ENCODE measurements at places on chromosomes 2 and 18.

GRCh38 chr2:154794406-154794805 lies 95.9 kb downstream of the KCNJ3 start:
- no peak for DNase-seq

- no peak for DNase-seq
Observed at GRCh38 chr2:14533131-14533757, 99.3 kb upstream of the LRATD1 start.

- DNase-seq = no peak
Observed at GRCh38 chr2:241985986-241986329, 116.4 kb downstream of the RTP5 start.

DNA sequence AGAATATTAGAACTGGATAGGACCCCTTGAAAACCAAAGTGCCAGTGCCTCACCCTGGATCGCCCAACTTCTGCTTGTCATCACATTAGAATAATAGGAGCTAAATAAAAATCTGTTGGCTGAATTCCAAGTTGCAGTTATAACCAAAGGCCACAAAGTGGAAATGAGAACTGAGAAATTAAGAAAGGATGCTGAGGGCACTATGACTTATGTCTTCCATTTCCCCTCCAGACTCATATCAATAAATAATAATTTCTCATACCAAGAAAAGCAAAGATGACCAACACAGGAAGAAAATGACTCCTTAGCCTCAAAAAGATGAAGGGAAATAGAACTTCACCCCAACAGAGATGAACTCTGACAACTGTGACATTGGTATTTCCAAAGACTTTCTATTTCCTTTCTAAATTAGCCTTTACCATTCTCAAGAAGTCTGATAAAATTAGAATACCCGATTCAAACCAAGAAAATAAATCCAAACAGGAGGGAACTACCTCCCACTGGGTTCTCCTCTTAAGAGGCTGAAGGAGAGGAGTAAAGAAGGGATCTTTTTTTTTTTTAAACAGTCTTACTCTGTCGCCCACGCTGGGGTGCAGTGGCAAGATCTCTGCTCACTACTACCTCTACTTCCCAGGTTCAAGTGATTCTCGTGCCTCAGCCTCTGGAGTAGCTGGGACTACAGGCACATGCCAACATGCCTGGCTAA lies 46.5 kb upstream of the EPG5 start:
- DNase-seq = no peak

DNA sequence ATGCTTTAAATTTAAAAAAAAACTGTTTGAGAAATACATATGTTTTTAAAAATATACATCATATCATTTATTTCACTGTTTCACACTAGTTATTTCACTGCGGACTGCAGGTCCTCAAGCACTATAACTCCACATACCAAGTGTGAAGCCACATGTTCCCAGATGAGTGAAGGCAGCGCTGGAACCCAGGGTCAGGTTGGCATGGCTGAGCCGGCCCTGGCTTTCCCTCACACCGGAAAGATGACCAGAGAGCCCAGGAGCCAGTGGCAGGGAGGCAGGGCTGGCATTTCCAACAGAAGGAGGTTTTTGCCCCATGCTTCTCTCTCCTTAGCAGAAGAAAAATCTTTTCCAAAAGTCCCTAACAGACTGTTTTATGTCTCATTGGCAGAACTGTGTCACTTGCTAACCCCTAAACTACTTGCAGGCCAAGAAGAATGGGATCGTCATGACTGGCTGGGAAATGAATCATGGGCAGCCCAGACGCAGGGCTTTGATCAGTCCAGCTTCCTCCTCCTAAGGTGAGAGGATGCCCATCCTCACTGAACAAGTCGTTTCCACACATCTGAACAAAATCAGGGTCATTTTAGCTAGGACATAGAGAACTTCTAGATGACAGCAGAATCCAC lies 287.6 kb upstream of the HNRNPA3 start:
- no peak for DNase-seq

- no peak for DNase-seq
Observed at GRCh38 chr2:229431327-229431954, 160.4 kb upstream of the PID1 start.

GRCh38 chr2:218271487-218271797 lies 1.1 kb downstream of the PNKD start:
- DNase-seq = no peak

- DNase-seq = no peak
Observed at GRCh38 chr2:72096181-72096580, 51.5 kb downstream of the CYP26B1 start.

- no peak for DNase-seq
Observed at GRCh38 chr18:28606686-28607085, 429.8 kb upstream of the CDH2 start.

- DNase-seq = no peak
Observed at GRCh38 chr2:16170675-16171424, 230.5 kb downstream of the MYCN start.

DNA sequence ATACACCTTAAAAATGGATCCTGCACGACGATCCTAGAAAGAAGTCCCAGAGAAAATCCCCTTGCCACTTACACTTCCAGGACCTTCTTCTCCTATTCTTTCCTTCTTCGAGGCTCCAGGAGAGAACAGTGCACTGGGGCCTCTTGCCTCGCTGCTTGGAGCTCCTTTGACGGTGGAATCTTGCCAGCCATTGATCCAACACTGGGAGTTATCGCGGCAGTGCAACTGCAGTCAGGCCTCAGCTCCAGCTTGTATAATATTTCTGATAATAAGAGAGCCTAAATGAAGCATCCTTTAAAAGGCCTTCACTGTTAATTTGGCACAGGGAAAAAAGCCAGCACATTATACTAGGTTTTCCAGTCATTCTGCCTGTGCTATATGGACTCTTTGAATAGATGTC lies 216.9 kb upstream of the PARD3B start:
- no peak for DNase-seq

DNA sequence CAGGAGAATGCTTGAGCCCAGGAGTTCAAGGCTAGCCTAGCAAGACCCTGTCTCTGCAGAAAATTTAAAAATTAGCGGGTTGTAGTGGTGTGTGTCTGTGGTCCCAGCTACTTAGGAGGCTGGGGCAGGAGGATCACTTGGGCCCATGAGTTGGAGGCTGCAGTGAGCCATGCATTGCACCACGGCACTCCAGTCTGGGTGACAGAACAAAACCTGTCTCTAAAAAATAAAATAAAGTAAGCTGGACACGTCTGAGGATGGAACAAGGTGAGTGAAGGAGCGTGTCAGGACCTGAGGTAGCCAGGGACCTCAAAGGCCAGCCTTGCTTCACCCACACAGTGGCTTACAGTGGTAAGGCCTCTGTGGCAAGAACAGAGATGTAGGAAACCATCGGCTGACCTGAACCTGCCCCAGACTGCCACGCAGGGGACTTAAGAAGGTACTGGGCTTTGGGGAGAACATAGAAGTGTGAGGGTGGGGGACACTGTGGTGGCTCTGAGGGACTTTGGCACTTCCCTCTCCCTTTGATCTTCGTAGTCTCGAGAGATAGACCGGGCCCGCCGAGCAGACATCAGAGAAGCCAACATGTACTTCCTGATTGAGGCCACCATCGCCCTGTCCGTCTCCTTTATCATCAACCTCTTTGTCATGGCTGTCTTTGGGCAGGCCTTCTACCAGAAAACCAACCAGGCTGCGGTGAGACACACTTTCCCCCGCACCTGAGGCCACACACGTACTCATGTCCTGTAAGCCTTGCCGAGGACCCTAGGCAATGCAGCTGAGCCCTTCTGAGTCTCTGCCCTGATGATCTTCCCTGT lies 7.5 kb downstream of the SLC11A1 start:
- no peak for DNase-seq

- no peak for DNase-seq
Observed at GRCh38 chr2:128320906-128321771, 2.5 kb upstream of the HS6ST1 start.

GRCh38 chr18:36315736-36316135 lies 18.2 kb downstream of the FHOD3 start:
- DNase-seq = peak; percentile 64

GRCh38 chr2:11691076-11691660 lies 21.2 kb upstream of the NTSR2 start:
- DNase-seq = no peak

DNA sequence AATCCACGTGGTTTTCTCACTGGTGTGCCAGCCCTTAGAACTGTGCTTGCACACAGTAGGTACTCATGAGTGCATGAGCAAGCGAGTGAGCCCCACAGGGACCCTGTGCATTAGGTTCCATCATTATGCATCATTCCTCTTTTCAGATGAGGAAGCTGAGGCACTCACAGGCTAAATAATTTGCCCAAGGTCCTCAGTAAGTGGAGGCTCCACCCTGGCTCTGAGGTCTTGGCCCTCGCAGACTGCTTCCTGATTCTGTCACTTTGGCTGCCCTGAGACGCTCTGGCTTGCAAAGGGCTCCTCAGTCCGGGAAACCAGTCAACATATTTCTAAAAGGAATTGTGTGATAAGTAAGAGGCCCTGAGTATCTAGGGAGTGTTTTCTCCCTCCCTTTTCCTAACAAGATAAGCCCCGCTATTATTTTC lies 71.7 kb downstream of the IL1R2 start:
- no peak for DNase-seq

- no peak for DNase-seq
Observed at GRCh38 chr2:203693242-203693879, 13.1 kb upstream of the CD28 start.

- no peak for DNase-seq
Observed at GRCh38 chr18:23627321-23627720, 35.4 kb downstream of the ANKRD29 start.

DNA sequence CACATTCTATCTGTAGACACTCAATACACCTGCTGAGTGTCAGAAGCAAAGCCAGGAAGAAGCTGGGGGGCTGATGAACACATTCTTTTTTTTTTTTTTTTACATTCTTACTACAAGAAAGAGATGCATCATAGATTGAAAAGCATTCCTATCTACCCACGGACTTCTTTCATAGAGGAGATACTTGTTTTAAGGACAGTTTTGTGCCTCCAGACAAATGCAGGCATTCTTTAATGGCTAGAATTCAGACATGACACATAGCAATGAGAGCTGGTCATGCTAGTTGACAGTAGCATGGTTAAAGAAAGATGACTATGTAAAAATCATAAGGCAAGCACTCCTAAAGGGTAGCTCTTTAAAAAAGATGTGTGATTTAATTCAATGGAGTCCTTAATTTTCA lies 110.2 kb downstream of the EPHA4 start:
- DNase-seq = no peak

DNA sequence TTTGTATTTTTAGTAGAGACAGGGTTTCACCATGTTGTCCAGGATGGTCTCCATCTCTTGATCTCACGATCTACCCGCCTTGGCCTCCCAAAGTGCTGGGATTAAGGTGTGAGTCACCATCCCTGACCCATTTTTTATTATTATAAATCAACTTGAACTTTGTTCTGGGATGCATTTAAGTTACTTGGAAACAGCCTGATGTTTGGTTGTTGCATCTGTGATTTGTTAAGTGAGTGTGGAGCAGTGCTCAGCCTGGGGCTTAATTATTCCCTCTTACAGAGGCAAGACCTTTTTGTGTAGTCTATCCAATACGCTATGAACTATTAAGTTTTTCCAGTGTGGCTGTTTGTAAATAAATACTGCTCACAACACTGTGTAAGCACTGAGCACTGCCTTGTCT lies 32.6 kb downstream of the MTA3 start:
- DNase-seq = no peak

DNA sequence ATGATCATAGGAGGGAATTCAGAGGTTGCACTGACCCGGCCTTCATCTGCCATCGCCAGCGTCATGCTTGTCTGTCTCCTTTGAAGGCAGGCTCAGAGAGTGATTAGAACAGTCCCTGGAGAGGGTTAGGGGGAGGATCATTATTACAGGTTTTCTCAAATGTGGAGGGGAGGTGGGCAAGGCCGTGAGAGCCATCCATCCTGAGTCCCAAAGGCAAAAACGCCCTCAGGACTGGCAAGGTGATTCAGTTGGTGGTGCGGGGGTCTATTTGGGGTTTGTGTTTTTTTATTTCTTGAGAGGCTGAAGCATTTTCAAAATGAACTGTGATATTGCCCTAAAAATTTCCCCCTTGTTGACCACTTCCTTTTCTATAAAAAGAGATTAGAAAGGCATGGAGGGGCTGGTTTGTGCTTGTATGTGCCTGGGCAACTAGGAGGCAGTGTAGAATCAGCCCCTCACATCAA lies 39.3 kb upstream of the GYPC start:
- DNase-seq = no peak

GRCh38 chr2:134201533-134201932 lies 52.3 kb upstream of the MGAT5 start:
- no peak for DNase-seq

- DNase-seq = no peak
Observed at GRCh38 chr18:38575023-38575422, 1009.4 kb upstream of the CELF4 start.

GRCh38 chr2:218290316-218291261 lies 1.7 kb downstream of the TMBIM1 start:
- DNase-seq = no peak

- DNase-seq = no peak
Observed at GRCh38 chr18:74861154-74861553, 263.5 kb downstream of the ZNF407 start.

DNA sequence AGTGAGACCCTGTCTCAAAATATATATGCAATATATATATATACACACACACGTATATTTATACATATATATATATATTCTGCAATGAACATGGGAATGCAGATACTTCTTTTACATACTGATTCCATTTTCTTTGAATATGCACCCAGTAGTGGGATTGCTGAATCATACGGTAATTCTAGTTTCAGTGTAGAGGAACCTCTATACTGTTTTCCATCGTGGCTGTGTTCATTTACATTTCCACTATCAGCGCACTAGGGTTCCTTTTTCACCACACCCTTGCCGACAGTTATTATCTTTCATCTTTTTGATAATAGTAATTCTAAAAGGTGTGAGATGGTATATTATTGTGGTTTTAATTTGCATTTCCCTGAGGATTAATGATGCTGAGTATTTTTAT lies 52.3 kb upstream of the SLC39A10 start:
- no peak for DNase-seq

DNA sequence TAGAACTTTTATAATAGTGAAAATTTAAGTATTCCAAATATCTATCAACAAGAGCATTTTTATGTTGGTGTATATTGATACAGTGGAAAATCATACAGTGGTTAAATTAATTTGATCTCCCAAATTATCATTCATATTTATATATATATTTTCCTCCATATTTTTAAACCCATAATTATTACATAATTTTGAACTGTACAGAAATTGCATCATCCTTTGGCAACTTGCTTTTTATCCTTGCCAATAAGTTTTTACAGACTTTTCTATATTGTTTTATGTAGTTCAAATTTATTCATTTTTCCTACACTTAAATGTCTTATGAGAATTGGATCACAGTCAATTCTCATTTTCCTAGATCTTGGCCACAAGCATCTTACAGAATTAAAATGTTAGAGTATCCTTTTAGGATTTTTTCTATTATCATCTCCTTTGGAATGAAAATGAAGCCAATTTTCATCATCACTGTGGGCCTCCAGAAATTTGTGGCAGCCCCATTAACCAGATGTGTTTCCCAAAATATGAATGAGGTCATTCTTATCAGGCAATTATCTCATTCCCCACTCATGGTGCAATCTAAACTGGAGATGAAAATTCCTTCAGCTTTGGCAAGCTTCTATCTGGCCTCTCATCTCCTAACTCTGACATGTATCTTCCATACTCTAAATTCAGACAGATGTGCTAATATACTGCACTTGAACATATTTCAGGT lies 94.2 kb upstream of the DLGAP1 start:
- no peak for DNase-seq

Measured in ecto neural progenitor cell (in vitro differentiated cells).